SK-MEL-5 (cell line): ENCODE measurements at places on chromosomes 7 and 10. TPM values are rescaled to one million over a fixed set of nuclear protein-coding genes. Genes with fewer than 3 reads are reported as not detected.

The TMEM140 gene
- total RNA-seq: 18.3 and 21.2 TPM in 2 replicates

GRCh38 chr10:123583639-123584418 lies 82.3 kb upstream of the GPR26 start:
- peak; percentile 62 for DNase-seq

The DNAJB12 gene
- 30.2 and 32.0 TPM in 2 replicates for total RNA-seq

DNA sequence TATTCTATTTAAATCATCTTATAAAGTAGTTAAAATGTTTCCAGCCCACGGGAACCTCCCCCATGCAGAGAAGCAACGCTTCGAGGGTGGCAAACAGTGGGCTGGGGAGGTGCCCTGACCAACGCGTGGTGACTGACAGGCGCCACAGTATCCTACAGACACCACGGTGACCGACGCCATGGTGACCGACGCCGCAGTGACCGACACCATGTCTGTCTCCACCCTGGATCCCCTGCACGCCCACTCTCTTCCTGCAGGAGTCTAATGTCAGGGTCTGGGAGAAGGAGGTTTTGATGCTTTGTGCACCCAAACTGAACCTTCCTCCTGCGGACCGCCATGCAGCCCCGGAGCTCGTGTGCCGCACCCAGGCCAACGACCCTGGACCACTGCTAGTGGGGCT lies 464.4 kb downstream of the PTPRN2 start:
- no peak for DNase-seq

DNA sequence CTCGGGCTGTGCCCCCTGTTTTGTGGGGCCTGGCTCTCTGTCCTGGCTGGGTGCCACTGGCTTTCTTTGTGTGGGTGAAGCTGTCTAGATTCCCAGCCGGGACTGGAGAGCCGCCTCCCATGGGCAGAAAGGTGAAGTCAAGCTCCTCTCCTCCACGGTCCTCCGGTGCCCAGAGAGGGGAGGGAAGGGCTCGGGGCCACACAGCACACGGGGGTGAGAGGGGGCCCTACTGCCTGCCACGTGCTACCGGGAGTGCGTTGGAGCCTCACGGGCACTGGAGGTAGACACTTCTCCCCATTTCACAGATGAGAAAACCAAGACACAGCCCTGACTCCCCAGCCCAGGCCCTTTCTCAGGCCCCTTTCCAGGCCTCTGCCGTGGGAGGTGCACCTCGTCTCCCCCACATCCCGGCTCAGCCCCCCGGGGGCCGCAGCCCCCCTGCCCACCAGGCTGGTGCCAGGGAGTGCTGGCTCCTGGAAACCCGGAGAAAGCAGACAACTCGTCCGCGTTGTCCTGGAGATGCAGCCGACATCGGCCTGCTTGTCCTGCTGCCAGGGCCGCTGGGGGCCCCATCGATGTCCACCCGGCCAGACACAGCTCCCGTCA lies 55.8 kb downstream of the UNCX start:
- DNase-seq: no peak

The GPNMB gene
- 1,248 and 1,278 TPM in 2 replicates for total RNA-seq
